ENCODE measurements at places on chromosomes 1 and 21. TPM values are rescaled to one million over a fixed set of nuclear protein-coding genes. Genes with fewer than 3 reads are reported as not detected.

DNA sequence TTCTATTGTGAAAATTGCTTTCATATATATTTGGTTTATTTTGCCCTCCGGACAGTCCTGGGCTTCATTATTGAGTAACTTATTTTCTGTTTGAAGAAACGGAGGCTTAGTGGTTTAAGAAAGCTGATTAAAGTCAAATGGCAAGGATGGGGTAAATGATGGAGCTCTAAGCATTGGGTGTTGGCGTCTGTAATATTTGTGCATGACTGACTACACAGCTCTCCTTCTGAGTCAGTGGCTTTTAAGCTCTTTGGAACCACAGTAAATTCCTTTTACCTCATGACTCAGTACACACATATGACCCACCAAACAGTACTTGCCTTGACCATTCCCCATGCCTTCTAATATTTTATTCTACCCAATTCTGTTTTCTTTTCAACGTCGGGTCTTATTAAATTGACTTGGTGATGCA is 21.0 kb downstream of the B3GALT5 start:
- no peak for DNase-seq

- DNase-seq, result no peak
Observed at GRCh38 chr1:23018661-23019093, 591 bp upstream of the KDM1A start.

Gene GTF2B
- 23.3 TPM for polyA plus RNA-seq

- DNase-seq, result no peak
Observed at GRCh38 chr1:11708554-11709350, 17.2 kb downstream of the DRAXIN start.

- no peak for DNase-seq
Observed at GRCh38 chr1:181849071-181849470, 212.4 kb downstream of the ZNF648 start.

DNA sequence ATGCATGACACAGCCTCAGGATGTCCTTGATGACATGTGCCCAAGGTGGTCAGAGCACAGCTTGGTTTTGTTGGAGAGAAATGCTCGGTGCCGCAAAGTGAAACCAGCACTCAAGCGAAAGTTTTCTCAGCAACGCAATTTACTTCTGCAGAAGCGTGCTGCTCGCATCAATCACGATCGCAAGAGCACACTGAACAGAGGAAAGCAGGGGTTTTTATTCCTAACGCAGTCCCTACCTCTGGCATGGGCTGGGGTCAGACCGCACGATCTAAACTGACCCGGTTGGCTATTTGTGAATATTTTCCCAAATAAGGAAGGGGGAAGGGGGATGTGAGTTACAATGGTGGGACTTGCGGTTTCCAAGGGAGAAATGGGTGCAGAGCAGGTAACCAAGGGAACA is 809 bp upstream of the ZNF669 start:
- no peak for DNase-seq

DNA sequence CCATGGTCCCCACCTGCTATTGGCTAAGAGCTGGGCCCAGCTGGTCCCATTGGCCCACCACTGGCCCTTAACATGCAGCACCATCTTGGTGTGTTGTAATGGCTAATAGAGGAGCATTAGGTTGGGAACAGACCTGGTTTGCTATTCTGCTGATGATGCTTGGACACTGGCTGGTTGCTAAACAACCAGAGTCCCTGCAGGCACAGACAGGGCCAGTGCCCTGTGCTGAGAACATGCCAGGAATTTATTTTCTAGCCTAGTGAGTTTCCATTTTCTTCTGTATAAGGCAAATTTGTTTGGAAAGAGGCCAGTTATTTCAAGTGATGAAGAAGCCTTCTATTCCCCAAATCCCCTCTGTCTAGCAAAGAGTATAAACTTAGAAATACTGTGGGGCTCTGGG is 42.9 kb upstream of the TDRD10 start:
- DNase-seq, result no peak

DNA sequence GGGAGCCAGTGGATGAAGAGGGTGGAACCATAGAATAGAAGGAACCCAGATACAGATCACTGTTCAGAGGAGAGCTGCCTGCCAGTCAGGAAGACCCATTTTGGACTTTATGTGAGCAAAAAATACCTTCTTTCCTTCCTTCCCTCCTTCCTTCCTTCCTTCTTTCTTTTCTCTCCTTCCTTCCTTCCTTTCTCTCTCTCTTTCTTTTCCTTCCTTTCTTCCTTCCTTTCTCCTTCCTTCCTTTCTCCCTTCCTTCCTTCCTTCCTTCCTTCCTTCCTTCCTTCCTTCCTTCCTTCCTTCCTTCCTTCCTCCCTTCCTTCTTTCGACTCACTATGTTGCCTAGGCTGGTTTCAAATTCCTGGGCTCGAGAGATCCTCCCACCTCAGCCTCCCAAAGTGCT is 22.1 kb upstream of the FMOD start:
- no peak for DNase-seq

DNA sequence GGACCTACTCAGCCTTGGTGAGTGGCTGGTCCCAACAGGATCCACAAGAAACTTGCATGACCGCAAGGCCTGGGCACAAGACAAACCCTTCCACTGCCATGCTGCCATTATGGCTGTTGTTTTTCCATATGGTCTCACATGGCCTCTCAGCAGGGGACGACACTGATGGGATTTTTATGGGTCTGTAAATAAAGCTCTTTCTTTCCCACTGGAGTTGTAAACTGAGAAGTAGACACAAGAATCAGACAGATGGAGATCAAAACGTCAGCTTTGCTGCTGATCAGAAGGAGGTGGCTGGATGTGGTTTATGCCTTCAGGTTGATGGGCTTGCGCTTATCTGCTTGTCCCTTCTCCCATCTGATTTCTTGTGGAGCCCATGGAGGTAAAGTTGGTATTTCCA is 138.1 kb upstream of the KCNJ6 start:
- no peak for DNase-seq

Measured in psoas muscle (tissue), 8 donors.